ENCODE measurements at places on chromosomes 4 and X.

DNA sequence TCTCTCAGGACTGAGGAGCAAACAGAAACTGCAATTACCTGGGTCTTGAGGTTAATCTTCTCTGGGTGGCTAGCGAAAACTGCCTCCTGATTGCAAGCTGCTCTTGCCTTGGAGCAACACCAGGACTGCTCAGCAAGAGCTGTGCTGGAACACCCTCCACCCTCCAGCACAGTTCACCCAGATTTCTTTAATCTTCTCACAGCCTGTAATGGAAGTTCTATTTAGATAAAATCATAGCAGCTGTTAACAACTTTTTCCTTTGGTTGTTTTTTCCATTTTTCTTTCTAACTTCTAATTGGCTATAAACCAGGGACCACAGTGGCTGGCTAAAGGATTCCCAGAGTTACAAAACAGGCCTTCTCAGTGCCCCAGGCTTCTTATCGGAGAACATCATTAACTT, 36.3 kb downstream of the OPHN1 start:
- DNase-seq = no peak

- DNase-seq = no peak
These were observed 3.2 kb downstream of the CXorf38 start for GRCh38 chrX:40644176-40644575.

DNA sequence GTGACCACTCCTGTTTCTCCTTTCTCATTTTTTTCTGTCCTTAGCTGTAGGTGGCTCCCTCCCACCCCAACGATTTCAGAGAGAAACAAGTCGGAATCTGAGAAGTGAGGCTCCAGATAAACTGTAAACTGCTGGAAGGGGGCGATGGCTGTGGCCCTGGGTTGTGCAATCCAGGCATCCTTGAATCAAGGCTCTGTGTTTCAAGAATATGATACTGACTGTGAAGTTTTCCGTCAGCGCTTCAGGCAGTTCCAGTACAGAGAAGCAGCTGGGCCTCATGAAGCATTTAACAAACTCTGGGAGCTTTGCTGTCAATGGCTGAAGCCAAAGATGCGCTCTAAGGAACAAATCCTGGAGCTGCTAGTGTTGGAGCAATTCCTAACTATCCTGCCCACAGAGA, 37.7 kb downstream of the ETDC start:
- no peak for DNase-seq

DNA sequence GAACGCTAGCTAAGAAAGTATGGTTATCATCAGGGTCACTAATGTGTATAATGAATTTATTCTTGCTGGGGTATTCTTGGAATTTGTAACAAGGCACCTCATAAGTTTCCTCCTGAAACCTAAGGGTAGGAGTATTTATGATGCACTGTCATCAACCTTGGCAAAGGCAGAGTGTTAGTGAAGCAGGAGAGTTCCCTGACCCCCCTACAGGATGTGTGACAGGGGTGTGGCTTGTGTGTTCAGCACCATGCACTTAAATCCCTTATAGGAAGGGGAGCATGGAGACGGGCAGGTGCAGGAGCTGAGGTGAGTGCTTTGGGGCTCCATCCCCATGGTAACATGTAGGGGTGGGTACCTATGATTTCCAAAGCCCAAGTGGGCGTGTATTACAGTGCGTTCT, 237.7 kb downstream of the GALNTL6 start:
- no peak for DNase-seq

DNA sequence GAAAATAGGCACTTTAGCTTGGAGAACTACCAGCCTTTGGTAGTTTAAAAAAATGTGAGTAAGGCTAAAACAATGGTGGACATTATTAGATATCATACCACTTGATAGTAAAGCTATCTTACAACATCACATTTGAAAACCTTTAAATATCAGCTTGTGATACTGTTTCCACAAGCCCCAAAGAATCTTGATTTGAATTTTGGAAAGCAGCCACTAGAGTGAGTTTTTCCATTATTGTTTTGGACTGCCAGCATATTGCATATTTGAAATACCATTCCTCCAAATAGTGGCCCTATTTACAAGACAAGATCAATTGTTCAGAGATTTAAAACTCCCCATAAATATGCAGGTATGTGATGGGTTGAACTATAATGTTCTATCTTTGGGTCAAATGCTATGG, 303.0 kb upstream of the PRPS2 start:
- no peak for DNase-seq

- no peak for DNase-seq
These were observed 180.3 kb upstream of the KLHL4 start for GRCh38 chrX:87337267-87337666.

DNA sequence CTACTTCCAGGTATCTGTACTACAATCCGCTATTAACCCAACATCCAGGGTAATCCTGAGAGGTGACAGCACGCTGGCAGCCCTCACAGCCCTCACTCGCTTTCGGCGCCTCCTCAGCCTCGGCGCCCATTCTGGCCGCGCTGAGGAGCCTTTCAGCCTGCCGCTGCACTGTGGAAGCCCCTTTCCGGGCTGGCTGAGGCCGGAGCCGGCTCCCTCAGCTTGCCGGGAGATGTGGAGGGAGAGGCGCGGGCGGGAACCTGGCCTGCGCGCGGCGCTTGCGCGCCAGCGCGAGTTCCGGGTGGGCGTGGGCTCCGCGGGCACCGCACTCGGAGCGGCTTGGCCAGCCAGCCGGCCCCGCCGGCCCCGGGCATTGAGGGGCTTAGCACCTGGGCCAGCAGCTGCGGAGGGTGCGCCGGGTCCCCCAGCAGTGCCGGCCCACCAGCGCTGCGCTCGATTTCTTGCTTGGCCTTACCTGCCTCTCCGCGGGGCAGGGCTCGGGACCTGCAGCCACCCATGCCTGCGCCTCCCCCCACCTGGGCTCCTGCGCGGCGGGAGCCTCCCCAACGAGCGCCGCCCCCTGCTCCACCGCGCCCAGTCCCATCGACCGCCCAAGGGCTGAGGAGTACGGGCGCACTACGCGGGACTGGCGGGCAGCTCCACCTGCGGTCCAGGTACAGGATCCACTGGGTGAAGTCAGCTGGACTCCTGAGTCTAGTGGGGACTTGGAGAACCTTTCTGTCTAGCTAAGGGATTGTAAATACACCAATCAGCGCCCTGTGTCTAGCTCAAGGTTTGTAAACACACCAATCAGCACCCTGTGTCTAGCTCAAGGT, 87.3 kb downstream of the PRSS12 start:
- peak; percentile 23 for DNase-seq

DNA sequence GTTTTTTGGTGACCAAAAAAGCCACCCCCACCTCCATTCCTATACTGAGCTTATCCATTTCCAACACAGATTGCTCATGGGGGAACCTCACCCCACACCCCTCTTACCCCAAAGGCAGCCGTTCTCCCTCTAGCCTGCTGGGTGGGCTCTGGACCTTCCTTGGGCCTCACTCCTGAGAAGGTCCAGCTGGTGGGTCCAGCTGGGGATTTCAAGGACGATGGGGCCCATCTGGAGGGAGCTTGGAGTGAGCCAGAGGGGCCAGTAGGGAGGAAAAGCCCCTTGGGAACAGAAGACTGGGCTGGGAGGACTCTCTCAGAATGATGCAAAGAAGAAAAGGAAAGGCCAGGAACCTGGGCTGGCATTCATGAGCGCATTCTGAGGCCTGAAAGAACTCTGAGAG, 42.0 kb upstream of the PJA1 start:
- DNase-seq = no peak

GRCh38 chrX:12975670-12975965, 708 bp downstream of the TMSB4X start:
- no peak for DNase-seq

- no peak for DNase-seq
These were observed 185.5 kb downstream of the MGST2 start for GRCh38 chr4:139851133-139851532.
